ENCODE measurements at places on chromosomes 3 and 15.

- no peak for DNase-seq
Observed at GRCh38 chr3:52446631-52447511, 2.0 kb upstream of the SEMA3G start.

DNA sequence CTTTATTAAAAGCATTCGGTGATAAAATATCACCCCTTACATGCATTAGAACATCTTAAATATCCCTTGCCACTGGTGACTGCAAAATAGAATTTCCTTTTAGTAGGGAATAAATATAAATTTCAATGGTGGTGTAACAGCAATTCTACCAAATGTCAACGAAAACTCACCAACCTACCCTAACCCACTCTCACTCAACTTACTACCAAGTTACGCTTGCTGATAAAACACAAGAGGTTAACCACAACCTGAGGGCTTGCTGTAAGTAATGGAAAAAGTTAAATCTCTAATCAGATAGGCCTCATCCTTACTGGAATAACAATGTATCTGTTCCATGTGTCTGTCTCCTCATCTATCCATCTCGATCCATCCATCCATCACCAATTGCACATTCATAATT, 274.7 kb downstream of the FOXP1 start:
- DNase-seq, result no peak

DNA sequence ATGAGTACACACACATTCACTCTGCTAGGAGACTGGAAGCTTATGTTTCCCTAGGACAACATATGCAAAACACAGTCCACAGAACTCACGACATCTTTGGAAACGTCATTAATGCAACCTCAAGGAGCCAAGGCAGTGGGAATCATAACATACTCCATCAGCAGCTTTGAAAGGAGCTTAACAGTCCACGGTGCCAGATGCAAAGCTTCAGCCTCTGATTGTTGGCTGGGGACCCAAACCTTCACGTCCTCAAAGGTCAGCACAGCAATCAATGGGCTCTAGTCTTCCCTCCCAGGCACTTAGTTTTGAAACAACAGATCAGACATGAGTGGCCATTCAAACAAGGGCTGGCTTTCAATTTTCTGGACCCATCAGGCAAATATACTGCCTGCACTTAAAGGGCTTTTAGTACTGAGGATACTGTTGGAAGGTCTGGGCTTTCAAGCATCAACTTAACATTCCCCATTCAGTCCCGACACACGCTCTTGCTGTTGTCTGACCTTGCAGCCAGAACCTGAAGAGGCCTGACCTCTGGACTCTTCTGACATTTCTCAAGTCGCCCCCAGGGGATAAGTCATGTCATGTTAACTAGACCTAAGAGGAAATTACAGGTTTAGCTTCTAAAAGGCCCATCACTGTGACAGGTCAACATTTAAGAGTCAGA, 223.0 kb downstream of the PDZRN3 start:
- no peak for DNase-seq

- peak; percentile 75 for DNase-seq
Observed at GRCh38 chr15:95440712-95441111, 889.8 kb upstream of the NR2F2 start.

- DNase-seq, result no peak
Observed at GRCh38 chr3:20028905-20029331, 11.3 kb upstream of the KAT2B start.

- no peak for DNase-seq
Observed at GRCh38 chr3:193894121-193894863, 241.7 kb upstream of the HES1 start.

DNA sequence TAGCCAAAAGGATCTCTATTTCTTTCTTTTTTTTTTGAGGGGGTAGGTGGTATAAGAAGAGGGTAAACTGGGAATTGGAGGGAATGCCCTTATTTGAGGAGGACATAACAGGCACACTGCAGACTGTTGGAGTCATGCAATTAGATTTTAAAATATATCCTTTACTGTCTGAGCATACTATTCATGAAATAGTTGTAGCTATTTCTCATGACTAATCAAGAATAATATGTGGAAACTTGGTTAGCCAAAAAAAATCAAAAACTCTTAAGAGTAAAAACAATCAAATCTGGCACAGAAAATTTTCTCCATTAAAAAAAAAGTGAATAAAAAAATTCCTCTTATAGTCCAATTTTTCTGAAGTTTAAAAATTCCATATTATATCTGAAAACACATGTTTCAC, 174.9 kb downstream of the SCAPER start:
- DNase-seq, result no peak

GRCh38 chr3:135020181-135020580, 225.1 kb downstream of the EPHB1 start:
- no peak for DNase-seq

GRCh38 chr3:29201604-29202003, 79.3 kb upstream of the RBMS3 start:
- DNase-seq, result no peak

- no peak for DNase-seq
Observed at GRCh38 chr3:112004187-112004586, 5.5 kb downstream of the TAGLN3 start.

- DNase-seq, result no peak
Observed at GRCh38 chr15:56754772-56755370, 21.6 kb upstream of the ZNF280D start.

- DNase-seq, result no peak
Observed at GRCh38 chr3:154050766-154051165, 70.4 kb upstream of the ARHGEF26 start.

- no peak for DNase-seq
Observed at GRCh38 chr3:184986366-184986889, 166.4 kb downstream of the C3orf70 start.

DNA sequence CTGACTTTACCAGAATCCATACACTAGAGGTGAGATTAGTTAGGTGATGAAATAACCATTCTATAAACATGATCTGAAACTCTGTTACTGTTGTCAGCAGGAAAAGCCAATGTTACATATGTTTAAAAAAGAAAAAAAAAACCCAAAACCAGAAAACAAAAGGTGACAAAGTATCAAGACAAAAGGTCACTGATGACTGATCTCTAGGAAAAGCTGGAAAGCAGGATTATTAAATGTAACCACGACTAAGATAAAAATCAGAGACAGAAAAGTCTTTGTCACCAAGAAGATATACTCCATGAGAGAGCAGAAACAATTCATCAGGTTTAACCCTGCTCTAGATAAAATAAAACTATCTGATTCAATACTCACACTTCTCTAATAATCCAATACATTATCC, 5.4 kb upstream of the SETD5 start:
- DNase-seq, result no peak

DNA sequence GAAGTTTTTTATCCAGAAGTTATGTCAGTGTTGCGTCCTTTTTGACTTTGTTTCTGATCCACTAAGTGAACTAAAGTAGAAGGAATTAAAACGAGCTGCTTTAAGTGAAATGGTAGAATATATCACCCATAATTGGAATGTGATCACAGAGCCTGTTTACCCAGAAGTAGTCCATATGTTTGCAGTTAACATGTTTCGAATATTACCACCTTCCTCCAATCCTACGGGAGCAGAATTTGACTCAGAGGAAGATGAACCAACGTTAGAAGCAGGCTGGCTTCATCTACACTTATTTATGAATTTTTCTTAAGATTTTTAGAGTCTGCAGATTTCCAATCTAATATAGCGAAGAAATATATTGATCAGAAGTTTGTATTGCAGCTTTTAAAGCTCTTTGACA, 57.6 kb downstream of the DNAH1 start:
- no peak for DNase-seq

- DNase-seq, result no peak
Observed at GRCh38 chr15:32866454-32867312, 148.9 kb downstream of the GREM1 start.

Data from sciatic nerve (tissue), 2 donors.